ENCODE measurements at places on chromosomes 3 and 15. TPM values are rescaled to one million over a fixed set of nuclear protein-coding genes. Genes with fewer than 3 reads are reported as not detected.

Gene KCNAB1
- 6.6 TPM for total RNA-seq

DNA sequence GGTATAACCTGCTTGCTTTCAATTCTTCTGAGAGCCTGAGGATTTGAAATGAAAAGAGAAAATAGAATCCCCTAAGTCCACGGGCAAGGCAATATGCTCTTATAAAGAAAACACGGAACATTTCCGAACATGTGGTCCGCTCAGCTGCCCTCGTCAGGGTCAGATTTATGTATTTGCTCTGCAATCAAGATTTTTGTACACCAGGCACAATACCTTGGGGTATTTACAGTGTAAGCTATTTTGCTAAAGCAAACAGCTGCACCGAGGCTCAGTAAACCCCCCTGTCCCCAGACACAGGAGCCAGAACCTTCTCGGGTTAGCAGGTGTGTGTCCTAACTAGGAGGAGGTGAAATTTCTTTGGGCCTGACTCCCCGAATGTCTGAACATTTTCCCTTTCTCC, 155.8 kb upstream of the LRIG1 start:
- no peak for DNase-seq
- no peaks in the 10 kb centered on the region for H3K27me3 ChIP-seq
- H3K4me1 ChIP-seq: no peaks in the 10 kb centered on the region
- H3K27ac ChIP-seq: no peak overlapping the region
- H3K36me3 ChIP-seq: no peaks in the 10 kb centered on the region

DNA sequence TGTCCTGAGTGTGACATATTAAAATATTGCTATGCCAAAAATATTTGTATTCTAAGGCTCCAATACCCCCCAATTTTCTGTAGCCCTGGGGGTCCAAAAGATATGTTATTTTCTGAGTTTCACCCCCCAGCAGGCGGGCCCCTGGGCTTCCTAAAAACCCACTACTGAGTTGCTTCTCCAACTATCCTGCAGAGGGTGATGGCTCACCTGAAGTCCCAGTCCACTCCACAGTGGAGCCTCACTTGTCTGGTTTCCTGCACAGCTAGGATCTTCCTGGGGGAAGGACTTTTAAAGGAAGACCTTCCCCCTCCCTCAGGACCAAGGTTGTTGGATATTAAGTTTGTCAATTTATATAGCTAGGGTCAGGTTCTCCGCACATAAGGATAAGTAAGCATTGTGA, 1181.4 kb downstream of the ROBO2 start:
- no peak overlapping the region for H3K4me3 ChIP-seq
- no peaks in the 10 kb centered on the region for H3K27me3 ChIP-seq
- no peaks in the 10 kb centered on the region for H3K4me1 ChIP-seq
- H3K27ac ChIP-seq: no peak overlapping the region

DNA sequence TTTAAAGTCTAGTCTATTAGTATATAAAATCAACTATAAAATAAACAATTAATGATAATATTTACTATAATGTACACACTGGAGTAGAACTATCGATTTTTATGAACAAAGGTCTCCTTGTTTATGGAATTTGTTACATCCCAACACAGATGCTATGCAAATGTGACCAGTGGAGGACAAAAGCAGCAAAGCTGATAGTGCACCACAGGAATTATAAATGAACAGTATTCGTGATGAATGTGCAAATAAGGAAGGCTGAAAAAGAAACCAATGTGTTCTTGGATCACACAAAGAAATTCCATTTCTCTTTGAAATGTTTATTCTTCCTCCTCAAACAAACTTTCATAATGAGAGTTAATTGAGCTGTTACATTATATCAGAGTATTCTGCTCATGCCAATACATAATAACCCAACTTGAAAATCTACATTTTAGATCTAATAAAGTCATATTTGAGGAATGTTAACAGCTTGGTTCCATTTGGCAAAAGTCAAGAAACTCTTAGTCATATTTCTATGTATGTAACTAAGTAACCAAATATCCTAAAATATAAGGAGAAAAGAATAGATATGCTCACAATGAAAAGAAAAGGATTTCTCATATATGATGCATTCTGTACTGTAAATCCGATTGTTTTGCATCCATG, 79.3 kb downstream of the NEK10 start:
- no peak overlapping the region for H3K4me3 ChIP-seq
- DNase-seq: no peak
- H3K4me1 ChIP-seq: no peaks in the 10 kb centered on the region
- H3K27me3 ChIP-seq: no peaks in the 10 kb centered on the region

DNA sequence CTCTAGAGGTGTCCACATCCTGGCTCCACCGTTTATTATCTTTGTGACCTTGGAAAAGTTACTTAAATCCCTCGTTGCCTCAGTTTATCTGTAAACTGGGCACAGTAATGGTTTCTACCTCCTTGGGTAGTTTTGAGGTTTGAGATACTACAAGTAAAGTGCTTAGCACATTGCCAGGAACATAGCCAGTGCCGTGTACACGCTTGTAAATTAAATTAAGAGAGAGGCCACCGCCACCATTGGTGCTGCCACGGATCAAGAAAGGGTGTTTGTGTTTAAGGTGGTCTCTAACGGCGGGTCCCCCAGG, 5.8 kb upstream of the WNT7A start:
- H3K4me3 ChIP-seq: no peak overlapping the region
- H3K27me3 ChIP-seq: peaks cover 14% of the 10 kb centered on the region
- H3K36me3 ChIP-seq: no peaks in the 10 kb centered on the region

DNA sequence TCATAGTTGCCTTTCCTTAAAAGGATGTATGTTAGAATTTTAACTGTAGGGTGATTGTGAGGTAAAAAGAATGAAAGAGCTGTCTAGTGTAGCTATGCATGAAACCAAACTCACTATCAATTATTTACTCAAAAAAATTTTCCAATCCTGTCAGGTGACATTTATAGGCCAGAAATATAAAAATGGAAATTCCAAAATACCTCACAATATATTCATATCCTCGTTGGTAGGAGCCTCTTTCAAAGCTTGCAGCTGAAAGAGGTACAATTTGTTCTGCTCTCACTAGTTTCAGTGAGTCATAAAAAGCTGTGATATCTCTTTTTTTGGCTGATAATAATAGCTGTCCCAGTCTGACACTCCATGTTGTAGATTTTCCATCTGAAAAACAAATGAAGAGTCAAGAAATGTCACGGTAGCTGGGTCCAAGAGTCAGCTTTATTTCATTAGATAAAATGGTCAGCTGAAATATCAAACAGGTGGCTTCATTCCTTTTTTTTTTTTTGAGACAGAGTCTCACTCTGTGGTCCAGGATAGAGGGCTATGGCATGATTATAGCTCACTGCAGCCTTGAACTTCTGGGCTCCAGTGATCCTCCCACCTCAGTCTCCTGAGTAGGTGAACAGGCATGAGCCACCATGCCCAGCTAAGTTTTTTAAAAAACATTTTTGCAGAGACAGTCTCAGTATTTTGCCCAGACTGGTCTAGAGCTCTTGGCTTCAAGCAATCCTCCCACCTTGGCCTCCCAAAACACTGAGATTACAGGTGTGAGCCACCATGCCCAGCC, 50.8 kb upstream of the XRN1 start:
- peaks cover 6% of the 10 kb centered on the region for H3K36me3 ChIP-seq
- H3K27me3 ChIP-seq: no peaks in the 10 kb centered on the region
- no peaks in the 10 kb centered on the region for H3K4me1 ChIP-seq
- no peak overlapping the region for H3K27ac ChIP-seq

DNA sequence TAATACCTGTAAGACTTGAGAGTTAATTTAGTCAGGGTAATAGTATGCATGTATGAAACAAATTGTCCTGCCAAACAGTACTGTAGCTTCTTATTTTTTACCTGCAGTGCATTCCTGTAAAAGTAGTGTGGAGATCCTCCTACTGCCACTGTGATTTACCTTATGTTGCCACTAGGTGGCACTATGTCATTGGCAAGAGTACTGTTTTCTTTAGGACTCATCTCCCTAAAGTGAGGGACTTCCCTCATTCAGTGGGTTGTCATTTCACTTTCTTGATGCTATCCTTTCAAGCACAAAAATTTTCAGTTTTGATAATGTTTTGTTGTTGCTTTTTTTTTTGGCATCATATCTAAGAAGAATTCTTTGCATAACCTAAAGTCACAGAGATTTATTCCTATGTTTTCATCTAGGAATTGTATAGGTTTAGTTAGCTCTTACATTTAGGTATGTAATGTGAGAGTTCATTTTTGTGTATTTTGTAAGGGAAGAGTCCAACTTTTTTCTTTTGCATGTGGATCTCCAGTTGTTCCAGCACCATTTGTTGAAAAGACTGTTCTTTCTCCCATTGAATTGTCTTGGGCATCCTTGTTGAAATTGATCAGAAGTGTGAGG, 105.7 kb downstream of the AKAP13 start:
- H3K36me3 ChIP-seq: no peaks in the 10 kb centered on the region
- no peak overlapping the region for H3K27ac ChIP-seq
- no peak for DNase-seq
- H3K27me3 ChIP-seq: no peaks in the 10 kb centered on the region
- peaks cover 9% of the 10 kb centered on the region for H3K4me1 ChIP-seq

DNA sequence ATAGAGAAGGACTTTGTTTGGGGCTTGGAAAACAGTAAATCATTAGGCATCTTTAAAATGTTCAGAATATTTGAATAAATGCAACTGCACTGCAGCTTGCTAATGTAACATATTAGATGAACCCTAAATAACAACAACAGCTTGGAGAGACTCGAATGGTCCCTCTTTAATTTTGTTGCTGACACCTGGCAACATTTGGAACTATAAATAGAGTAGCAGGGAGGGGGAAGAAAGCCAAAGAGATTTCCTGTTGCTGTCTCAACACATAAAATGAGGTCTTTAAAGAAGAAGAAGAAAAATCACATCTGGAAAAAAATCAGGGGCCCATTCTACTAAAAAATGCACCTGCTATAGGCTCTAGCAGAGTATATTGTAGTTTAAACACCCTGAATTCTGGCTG, 49.9 kb upstream of the DPPA4 start:
- no peaks in the 10 kb centered on the region for H3K4me1 ChIP-seq
- no peaks in the 10 kb centered on the region for H3K36me3 ChIP-seq
- H3K4me3 ChIP-seq: no peak overlapping the region
- no peaks in the 10 kb centered on the region for H3K27me3 ChIP-seq

Measured in kidney (tissue), 22 donors.